Pancreas (tissue), 10 donors: ENCODE measurements at places on chromosomes 11 and 22. TPM values are rescaled to one million over a fixed set of nuclear protein-coding genes. Genes with fewer than 3 reads are reported as not detected.

The CBLIF gene
- total RNA-seq, result not detected

The SGSM1 gene
- 3.0 TPM for total RNA-seq

DNA sequence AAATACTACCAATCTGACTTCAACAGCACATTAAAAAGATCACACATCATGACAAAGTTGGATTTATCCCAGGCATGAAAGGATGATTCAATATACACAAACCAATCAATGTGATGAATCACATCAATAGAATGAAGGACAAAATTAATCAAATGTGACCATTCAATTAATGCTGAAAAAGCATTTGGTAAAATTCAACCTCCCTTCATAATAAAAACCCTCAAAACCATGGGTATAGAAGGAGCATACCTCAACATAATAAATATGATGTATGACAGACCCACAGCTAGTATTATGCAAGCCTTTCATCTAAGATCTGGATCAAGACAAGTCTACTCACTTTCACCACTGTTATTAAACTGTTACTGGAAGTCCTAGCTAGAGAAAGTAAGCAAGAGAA lies 921.7 kb upstream of the RAG2 start:
- H3K27ac ChIP-seq, result no peak overlapping the region
- H3K36me3 ChIP-seq, result no peaks in the 10 kb centered on the region
- no peaks in the 10 kb centered on the region for H3K4me1 ChIP-seq
- H3K4me3 ChIP-seq, result no peak overlapping the region
- no peak for DNase-seq

The CASP5 gene
- not detected for total RNA-seq

DNA sequence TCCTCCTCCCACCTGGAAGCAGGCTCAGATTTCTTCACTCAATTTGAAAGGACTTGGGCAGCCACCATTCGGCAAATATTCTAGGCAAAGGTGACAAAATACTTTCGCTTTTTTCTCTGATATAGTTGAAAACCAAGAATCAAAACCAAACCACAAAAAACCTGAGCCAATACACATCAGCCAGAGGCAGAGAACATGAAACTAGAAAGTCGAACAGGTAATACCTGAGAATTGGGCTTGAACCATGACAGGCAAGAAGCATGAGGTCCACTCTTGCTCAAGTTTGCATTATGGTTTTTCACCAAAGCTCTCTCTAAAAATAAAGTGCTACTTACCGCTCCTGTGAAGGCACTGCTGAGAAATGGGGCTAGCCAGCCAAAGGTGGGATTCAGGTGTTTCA lies 26.2 kb upstream of the LDLRAD3 start:
- no peak overlapping the region for H3K4me3 ChIP-seq
- H3K27ac ChIP-seq, result no peak overlapping the region
- H3K27me3 ChIP-seq, result no peaks in the 10 kb centered on the region
- no peaks in the 10 kb centered on the region for H3K4me1 ChIP-seq
- no peaks in the 10 kb centered on the region for H3K36me3 ChIP-seq

- DNase-seq, result no peak
- no peaks in the 10 kb centered on the region for H3K36me3 ChIP-seq
- no peaks in the 10 kb centered on the region for H3K27me3 ChIP-seq
- H3K4me1 ChIP-seq, result no peaks in the 10 kb centered on the region
- H3K4me3 ChIP-seq, result no peak overlapping the region
These were observed 2.3 kb downstream of the ACTN3 start for GRCh38 chr11:66548774-66549630.

The GGT5 gene
- 10.9 TPM for total RNA-seq

DNA sequence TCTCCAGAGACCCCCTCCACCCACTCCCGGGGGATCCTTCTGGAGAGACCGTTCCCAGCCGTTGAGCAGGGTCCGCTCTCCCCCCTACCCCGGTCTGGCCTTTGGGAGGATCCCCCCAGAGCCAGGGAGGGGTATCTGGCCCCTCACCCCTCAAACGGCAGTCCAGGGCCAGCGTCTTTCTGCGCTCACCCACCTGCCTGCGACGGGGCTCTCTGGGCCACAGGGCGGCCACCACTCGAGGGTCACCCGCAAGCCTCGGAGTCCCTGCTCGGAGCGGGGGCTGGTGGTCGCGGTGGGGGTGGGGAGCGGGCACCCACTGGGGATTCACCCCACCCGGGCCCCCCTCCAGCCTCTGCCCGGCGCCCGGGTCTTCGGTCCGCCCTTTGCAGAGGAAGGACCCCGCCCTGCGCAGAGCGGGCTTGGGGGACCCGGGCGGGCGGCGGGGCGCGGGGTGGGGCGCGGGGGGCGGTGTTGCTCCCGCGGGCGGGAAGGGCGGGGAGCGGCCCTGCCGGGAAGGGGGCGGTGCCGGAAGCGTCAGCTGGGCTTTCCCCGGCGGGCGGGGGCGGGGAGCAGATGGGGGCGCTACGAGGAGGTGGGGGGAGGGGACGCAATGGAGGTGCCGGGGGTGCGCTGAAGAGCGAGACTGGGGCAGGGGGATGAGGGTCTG lies 16.6 kb downstream of the CRELD2 start:
- H3K36me3 ChIP-seq, result no peaks in the 10 kb centered on the region
- peak overlapping the region; percentile 48 for H3K4me3 ChIP-seq
- H3K4me1 ChIP-seq, result peaks cover 14% of the 10 kb centered on the region
- no peaks in the 10 kb centered on the region for H3K27me3 ChIP-seq
- DNase-seq, result peak; percentile 94

The OR2AG2 gene
- 0.14 TPM for total RNA-seq

DNA sequence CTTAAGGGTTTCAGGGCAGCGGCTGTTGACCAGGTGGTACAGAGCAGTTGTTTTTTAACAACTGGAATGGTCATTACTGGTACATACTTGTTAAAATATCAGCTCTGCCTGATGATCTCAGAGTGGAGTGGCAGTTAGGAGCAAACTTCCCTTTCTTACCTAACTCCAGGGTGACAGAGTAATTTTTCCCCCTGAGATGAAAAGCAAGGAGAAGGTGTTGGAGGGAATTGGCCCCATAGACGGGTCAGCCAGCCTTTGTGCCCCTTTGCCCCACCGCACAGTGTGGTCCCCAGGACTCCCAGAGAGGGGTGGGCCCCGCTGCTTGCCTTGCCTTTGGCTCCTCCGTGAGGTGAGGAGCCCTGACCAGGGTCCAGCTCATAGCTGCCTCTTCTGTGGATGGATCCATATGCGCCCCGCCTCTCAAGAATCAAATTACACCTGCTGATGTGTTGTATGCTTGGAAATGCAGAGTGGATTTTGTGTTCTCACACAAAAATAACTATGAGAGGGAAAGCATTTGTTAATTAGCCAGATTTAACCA lies 27.0 kb upstream of the SORL1-AS1 start:
- H3K27me3 ChIP-seq, result no peaks in the 10 kb centered on the region
- H3K27ac ChIP-seq, result no peak overlapping the region
- H3K36me3 ChIP-seq, result no peaks in the 10 kb centered on the region

DNA sequence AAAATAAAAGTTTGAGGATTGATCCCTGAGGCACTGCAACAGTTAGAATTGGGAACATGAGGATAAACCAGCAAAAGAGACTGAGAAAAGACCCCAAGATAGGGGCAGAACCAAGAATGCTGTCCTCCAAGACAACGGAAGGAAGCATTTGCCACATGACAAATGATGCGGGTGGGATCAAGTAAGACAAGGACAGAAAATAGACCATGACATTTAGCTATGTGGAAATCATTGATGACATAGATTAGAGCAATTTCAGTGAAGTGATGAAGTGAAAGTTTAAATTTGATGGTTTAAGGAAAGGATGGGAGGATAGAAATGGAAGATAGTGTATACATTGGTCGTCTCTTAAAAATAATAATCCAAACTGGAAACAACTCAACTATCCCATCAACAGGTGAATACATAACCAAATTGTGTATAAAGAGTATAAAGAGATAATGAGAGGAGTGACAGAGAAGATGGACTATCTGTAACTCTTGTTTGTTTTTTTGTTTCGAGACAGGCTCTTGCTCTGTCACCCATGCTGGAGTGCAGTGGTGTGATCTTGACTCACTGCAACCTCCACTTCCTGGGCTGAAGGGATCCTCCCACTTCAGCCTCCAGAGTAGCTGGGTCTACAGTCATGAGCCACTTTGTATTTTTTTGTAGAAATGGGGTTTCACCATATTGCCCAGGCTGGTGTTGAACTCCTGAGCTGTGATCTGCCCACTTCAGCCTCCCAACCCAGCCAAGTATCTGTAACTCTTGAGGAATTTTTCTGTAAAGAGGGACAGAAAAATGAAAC lies 48.7 kb upstream of the FDX1 start:
- H3K4me1 ChIP-seq, result peaks cover 4% of the 10 kb centered on the region
- H3K4me3 ChIP-seq, result no peak overlapping the region

- H3K36me3 ChIP-seq, result no peaks in the 10 kb centered on the region
- no peak for DNase-seq
- H3K4me3 ChIP-seq, result no peak overlapping the region
- no peaks in the 10 kb centered on the region for H3K4me1 ChIP-seq
- H3K27ac ChIP-seq, result no peak overlapping the region
These were observed 27.9 kb downstream of the FSHB start for GRCh38 chr11:30258679-30259078.

DNA sequence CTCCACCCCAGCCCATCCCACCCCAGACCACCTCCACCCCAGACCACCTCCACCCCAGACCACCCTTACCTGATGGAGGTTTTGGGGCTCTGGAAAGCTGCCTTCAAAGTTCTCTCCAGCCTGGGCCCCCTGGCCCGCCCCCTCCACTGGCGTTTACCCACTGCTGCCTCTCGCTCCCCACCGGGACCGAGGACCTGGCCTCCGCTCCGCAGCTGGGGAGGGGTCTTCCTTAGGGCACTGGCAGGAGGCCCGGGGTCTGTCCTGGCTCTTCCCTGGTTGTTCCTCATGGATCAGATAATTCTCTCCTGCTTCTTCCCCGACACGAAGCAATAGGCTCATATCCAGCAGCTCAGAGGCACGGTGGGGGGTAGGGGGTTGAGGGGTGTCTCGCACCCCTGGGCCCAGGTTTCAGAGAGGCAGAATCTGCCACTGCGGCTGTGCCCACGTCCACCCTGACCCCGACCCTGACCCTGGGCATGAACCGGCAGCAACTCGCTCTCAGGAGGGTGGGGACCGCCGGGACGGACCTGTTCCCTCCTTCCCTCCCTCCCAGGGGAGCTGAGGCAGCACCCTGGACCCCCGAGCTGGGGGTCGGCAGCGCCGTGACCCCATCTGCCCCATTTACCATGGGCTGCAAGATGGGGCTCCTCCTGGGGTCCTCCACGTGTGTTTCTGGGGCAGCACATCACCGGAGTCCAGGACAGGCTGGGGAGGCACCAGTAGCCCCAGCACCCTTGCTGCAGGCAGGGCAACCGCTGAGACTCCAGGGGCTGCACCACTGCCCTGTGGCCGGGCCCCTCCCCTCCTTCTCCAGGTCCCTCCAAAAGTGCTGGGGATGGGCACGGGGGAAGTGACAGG lies 12.9 kb downstream of the KRTAP5-5 start:
- no peaks in the 10 kb centered on the region for H3K4me1 ChIP-seq
- no peak overlapping the region for H3K4me3 ChIP-seq
- H3K36me3 ChIP-seq, result no peaks in the 10 kb centered on the region
- peak; percentile 73 for DNase-seq
- no peak overlapping the region for H3K27ac ChIP-seq
- H3K27me3 ChIP-seq, result no peaks in the 10 kb centered on the region

The SLC22A12 gene
- not detected for total RNA-seq

GRCh38 chr22:34903416-34903815 lies 162.5 kb upstream of the ISX start:
- no peaks in the 10 kb centered on the region for H3K27me3 ChIP-seq
- DNase-seq, result no peak
- no peak overlapping the region for H3K4me3 ChIP-seq
- H3K4me1 ChIP-seq, result no peaks in the 10 kb centered on the region
- no peaks in the 10 kb centered on the region for H3K36me3 ChIP-seq
- H3K27ac ChIP-seq, result no peak overlapping the region

- no peaks in the 10 kb centered on the region for H3K27me3 ChIP-seq
- DNase-seq, result no peak
- H3K36me3 ChIP-seq, result no peaks in the 10 kb centered on the region
- no peak overlapping the region for H3K27ac ChIP-seq
- no peaks in the 10 kb centered on the region for H3K4me1 ChIP-seq
These were observed 339.3 kb downstream of the DCDC1 start for GRCh38 chr11:31030138-31030792.

The APOL6 gene
- total RNA-seq, result 2.9 TPM

The UPK3A gene
- total RNA-seq, result not detected

GRCh38 chr11:8908099-8908498 lies 2.9 kb upstream of the AKIP1 start:
- H3K4me1 ChIP-seq, result no peaks in the 10 kb centered on the region
- H3K36me3 ChIP-seq, result no peaks in the 10 kb centered on the region
- no peaks in the 10 kb centered on the region for H3K27me3 ChIP-seq
- H3K4me3 ChIP-seq, result no peak overlapping the region
- no peak for DNase-seq
- no peak overlapping the region for H3K27ac ChIP-seq

DNA sequence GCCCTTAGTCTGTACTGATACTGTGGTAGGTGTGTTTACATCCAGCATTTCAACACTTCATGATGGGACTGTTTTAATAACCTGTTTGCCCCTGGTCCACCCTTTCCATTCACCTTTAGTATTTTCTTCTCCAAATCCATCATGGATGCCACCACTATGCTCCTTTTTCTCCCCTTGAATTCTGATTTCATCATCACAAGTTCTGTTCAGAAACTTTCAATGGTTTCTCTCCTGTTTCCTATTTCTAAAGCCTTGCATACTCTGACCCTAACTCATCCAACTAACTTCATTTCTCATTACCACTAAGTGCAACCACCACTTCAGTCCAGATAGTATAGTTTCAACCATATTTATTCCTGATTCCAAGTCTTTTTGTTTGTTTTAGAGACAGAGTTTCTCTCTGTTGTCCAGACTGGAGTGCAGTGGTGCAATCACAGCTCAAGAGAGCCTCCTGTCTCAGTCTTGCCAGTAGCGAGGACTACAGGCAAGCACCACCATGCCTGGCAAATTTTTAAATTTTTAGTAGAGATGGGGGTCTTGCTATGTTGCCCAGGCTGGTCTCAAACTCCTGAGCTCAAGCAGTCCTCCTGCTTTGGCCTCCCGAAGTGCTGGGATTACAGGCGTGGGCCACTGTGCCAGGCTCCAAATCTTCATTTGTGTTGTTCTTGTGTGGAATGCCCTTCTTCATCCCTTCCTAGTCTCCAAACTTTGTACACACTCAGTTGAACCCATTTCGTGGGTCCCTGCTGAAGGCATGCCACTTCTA lies 1.2 kb upstream of the LIN7C start:
- no peak for DNase-seq
- peaks cover 8% of the 10 kb centered on the region for H3K4me1 ChIP-seq
- H3K4me3 ChIP-seq, result peak overlapping the region; percentile 91
- H3K27me3 ChIP-seq, result no peaks in the 10 kb centered on the region
- H3K36me3 ChIP-seq, result no peaks in the 10 kb centered on the region

GRCh38 chr11:69299572-69299971 lies 5.6 kb downstream of the MYEOV start:
- H3K4me1 ChIP-seq, result no peaks in the 10 kb centered on the region
- H3K36me3 ChIP-seq, result no peaks in the 10 kb centered on the region
- H3K27me3 ChIP-seq, result no peaks in the 10 kb centered on the region
- peak; percentile 43 for DNase-seq
- H3K4me3 ChIP-seq, result no peak overlapping the region
